A549 (cell line): ENCODE measurements at places on chromosomes 5 and 9. TPM values are rescaled to one million over a fixed set of nuclear protein-coding genes. Genes with fewer than 3 reads are reported as not detected.

DNA sequence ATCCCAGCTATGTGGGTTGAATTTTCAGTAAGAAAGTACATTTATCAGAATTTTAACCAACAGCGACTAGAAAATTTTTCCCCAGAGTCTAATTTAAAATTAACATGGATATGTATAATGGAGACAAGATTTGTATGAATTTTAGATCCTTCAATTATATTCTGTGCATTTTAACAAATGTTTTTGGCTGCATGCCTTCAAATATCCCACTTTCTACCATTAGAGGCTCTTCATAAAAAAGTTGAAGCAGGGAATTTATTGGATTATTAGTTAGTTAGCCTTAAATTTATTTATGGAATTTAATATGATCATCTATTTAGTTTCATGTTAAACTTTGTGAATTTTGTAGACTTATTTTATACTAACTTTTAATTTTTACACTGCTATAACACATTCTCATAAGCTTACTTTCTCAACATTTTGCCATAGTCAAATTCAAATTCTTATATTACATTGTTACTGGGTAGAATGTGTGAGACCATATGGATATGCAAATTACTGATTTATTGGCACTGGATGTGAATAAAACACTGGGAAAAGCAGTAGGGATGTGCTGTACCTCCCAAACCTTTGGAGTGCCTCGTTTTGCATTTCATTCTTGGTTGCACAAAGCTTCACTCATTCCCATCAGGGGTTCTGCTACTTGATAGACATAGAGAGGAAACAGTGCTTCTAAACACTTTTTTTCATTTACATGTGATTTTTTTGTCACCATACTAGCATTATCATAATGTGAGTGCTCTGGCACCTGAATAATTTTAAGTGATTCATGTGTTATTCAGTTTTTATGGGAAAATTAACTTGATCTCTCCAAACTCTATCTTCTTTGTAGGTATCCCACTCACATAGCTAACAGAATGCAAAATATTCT is 491.8 kb upstream of the COX7C start:
- no peak for DNase-seq

GRCh38 chr9:70873506-70873905 is 247.9 kb downstream of the TRPM3 start:
- no peak for DNase-seq

DNA sequence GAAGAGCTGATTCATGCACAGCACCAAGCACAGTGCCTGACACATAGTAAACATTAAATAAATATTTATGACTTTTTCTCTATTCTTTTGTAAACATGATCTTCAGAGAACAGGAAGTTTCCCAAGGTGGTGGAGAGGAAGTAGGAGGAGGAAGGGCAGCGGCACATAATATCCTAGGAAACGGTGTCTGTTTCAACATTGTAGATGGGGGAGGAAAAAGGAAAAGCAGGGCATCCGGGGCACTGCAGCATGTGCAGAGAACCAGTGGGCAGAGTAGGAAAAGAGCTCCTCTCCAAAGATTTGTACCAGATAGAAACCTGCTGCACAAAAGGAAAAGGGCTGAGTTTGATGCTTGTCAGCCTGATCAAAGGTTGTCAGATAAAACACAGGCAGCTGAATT is 421.7 kb upstream of the ZNF462 start:
- no peak for DNase-seq

DNA sequence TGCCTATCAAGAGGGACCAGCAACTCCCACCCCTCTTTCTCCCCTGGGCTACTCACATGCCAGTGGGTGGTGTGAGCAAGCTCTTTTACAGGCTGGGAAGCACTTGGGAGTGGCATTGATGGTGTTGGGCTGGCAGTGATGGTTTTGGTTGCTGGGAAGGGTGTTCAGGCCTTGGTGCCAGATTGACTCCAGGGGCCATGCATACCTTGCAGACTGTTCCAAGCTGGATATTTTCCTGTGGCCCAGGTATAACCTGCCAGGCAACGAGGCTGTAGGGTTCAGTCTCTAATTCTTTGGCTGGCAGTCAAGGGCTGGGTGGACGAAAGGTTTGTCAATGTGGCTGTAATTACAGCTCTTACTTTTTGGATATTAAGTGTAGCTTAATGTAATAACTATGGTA is 177.3 kb downstream of the MACROH2A1 start:
- DNase-seq = no peak

GRCh38 chr5:96509721-96510350 is 76.8 kb upstream of the PCSK1 start:
- DNase-seq = peak; percentile 87

TMEM215 gene
- 0.03 TPM in 2 of 3 replicates, not detected in the other for polyA plus RNA-seq

GRCh38 chr9:94974154-94974879 is 247.8 kb downstream of the AOPEP start:
- no peak for DNase-seq

GRCh38 chr9:26172301-26172700 is 494.1 kb upstream of the TUSC1 start:
- no peak for DNase-seq

DNA sequence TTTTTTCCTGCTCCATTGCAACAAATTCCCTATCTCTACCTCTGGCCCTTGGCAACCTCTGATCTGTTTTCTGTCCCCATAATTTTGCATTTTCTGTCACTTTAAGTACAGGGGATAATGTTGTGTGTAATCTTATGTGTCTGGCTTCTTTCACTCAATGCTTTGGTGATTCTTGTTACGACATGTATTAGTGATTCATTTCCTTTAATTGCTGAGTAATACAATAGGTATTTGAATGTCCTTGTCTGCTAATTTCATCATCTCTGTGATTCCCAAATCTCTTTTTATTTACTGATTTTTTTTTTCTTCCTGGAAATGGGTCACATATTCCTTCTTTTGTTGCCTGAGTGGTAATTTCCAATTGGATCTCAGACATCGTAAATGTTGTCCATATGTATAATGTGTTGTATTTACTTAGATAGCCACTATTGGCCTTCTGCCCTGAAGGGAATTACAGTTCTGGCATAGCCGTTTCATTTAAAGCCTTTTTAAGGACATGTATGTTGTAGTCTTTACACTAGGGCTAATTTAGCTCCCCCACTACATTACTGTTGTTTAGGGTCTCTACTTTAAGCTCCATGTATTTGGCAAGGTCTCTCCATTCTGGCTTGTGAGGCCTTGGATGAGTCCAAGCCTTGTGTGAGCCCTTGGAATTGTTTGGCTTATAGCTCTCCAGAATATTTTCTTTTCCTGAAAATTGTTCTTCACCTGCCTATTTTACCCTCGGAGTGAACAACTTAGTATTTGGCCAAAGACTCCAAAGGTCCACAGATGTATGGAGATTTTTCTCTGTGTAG is 683.8 kb downstream of the LRRC70 start:
- peak; percentile 11 for DNase-seq

- DNase-seq = peak; percentile 21
Observed at GRCh38 chr9:89978185-89978584, 373.4 kb downstream of the GADD45G start.

- no peak for DNase-seq
Observed at GRCh38 chr5:178357121-178357521, 124.5 kb upstream of the PHYKPL start.

DNA sequence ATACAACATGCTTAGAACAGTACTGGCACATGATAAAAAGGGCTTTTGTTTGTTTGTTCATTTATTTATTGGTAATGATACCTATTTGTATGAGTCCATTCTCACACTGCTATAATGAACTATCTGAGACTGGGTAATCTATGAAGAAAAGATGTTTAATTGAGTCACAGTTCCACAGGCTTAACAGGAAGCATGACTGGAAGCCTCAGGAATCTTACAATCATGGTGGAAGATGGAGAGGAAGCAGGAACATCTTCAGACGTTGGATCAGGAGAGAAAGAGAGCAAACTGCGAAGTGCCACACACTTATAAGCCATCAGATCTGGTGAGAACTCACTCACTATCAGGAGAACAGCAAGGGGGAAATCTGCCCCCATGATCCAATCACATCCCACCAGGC is 847.7 kb downstream of the CDH18 start:
- no peak for DNase-seq

HSD17B4 gene
- 105 to 135 TPM (median 134 TPM) in 3 replicates for polyA plus RNA-seq

BTNL9 gene
- polyA plus RNA-seq = 1.2 to 1.8 TPM (median 1.5 TPM) in 3 replicates

GRCh38 chr5:112186401-112186990 is 232.6 kb downstream of the EPB41L4A start:
- peak; percentile 25 for DNase-seq

GRCh38 chr9:99012957-99013512 is 69.3 kb downstream of the COL15A1 start:
- DNase-seq = no peak

PRPF4 gene
- 52.2 to 58.1 TPM (median 53.4 TPM) in 3 replicates for polyA plus RNA-seq

ITK gene
- not detected in 3 replicates for polyA plus RNA-seq

DNA sequence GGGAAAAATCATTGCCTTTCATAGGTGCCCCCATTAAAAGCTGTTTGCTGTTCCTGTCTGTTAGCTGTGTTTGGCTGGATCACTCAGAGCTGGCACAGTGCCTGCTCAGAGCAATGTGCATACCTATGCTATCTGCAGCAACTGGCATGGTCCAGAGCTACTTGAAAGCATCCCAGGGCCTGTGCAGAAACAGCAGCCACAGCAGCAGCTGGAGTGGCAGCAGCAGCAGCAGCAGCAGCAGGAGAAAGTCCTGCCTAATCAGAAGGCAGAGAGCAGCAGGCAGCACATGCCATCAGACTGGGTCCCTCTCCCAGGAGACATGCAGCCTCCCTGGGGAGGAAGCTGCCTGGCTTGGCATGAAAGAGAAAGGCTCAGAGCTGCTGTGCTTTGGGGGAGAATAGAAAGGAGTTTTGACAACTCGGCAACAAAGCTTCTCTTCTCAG is 243.8 kb upstream of the WWC1 start:
- DNase-seq = no peak

- no peak for DNase-seq
Observed at GRCh38 chr9:136619742-136620440, 42.8 kb upstream of the EGFL7 start.

GRCh38 chr5:125014202-125014601 is 267.8 kb upstream of the ZNF608 start:
- DNase-seq = no peak

DNA sequence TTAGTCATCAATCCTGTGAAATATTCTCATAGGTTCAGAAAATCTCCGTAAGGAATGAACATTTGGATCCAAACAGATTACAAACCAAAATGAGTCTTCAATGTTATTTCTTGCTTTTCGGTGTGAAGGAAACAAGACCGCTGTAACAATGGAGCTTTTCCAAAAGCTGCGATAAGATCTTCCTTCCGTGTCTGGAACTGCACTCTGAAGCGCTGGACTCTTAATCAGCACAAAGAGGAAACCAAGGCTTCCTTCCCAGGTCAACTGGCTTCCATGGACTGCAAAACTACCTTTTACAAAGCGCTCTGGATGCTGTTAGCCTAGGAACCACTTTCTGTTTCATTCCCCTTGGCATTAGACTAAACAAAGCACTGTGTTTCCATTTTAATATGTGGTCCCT is 137.9 kb upstream of the BASP1 start:
- no peak for DNase-seq

SGCD gene
- 7.6 to 9.0 TPM (median 7.6 TPM) in 3 replicates for polyA plus RNA-seq

GRCh38 chr5:170571281-170571731 is 67.5 kb downstream of the KCNIP1 start:
- DNase-seq = peak; percentile 73

DNA sequence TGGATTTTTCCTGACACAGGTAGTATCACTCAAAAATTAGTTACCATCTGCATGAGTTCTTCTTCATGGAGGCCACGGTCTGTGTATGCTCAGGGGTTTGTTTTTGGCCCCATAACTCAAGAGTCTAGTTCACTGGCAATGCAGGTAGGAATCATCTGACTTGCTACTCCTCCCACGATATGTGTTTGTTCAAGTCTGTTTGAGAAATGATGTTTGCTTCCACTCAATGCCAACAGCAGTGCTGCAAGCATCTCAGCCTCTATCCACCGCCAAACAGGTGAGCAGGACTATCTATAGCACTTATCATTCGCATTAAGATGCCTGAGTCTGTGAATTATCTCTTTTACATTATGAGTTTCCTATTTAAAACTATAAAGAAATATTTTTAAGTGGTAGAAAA is 264.8 kb upstream of the PTGER4 start:
- DNase-seq = no peak

ZNF782 gene
- 1.9 to 2.2 TPM (median 2.1 TPM) in 3 replicates for polyA plus RNA-seq

AIF1L gene
- 1.6 to 1.8 TPM (median 1.7 TPM) in 3 replicates for polyA plus RNA-seq

MRPS27 gene
- polyA plus RNA-seq = 73.8 to 81.1 TPM (median 81.0 TPM) in 3 replicates

CCDC187 gene
- polyA plus RNA-seq = 0.03 TPM in 1 of 3 replicates, not detected in the others

DNA sequence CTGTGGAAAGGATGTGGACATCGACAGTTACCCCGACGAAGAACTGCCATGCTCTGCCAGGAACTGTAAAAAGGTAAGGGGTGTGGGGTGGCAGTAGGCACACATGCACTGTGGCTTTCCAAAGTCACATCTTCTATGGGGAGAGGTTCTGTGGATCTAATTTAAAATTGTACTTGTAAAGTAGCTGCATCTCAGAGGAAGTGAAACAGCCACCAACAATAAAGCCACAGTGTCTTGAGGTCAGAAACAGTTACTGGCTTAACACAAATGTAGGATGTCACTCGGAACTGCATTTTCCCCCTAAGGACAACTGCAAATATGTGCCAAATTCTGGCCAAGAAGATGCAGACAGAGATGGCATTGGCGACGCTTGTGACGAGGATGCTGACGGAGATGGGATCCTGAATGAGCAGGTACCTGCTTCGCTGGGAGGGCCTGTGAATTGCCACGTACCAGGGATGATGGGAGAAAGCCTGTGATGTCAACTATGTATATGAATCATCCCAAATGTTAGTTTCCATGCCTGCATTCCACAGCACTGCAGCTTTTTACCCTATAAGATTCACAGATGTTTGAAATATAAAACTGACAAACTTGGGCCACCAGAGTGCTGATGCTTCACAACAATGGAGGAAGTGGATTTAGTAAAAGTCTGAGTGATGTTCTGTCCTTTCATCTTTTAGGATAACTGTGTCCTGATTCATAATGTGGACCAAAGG is 35.3 kb downstream of the THBS4 start:
- DNase-seq = no peak

PCDHB16 gene
- polyA plus RNA-seq = 0.05 to 0.10 TPM (median 0.08 TPM) in 3 replicates

PRRC1 gene
- 38.8 to 45.0 TPM (median 40.7 TPM) in 3 replicates for polyA plus RNA-seq

NKD2 gene
- 4.2 to 5.3 TPM (median 4.4 TPM) in 3 replicates for polyA plus RNA-seq

DNA sequence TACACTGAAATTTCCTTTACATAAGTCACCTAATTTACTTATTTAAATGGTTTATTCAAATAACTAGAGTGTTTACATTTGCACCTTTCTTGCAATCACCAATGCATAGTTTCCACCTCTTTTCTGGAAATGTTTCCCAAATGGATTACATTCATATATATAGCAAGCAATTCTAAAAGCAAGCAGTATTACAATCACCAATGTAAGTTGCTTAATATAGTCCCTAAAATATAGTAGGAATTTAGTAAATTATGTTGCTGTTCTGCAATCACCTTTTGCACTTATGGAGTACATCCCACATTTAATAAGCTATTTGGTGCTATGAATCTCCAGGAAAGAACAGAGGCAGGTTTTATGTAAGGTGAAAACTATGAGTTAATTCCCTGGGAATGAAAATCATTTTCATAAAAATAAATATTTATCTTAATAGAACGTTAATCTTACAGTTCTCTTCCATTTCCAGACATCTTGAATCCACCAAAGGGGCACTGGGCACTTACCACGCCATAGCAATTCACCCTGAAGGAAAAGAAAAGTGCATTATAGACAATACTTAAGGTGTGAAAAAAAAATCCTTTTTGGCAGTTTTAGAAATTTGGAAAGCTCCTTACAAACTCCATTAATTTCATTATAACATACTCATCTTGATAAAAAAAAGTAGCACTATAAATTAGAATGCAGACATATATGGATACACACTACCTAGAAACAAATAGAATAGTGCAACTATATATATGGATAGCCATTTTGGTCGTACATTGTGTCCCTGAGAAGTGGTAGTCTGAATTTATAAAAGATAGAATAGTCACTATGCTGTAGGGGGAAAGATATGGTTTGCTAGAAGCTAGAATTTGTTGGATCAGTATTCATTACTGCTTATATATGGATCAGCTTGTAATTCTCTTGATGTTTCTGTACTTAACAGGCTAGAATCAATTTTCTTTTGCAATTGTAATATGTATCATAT is 47.1 kb downstream of the ALDH1A1 start:
- DNase-seq = no peak
